ENCODE measurements at places on chromosomes 16 and 17. TPM values are rescaled to one million over a fixed set of nuclear protein-coding genes. Genes with fewer than 3 reads are reported as not detected.
A peak's percentile ranks its signal among the peaks of the same experiment; 100 is the strongest.

GRCh38 chr17:77494664-77495435 lies 354.1 kb downstream of the SEC14L1 start:
- H3K4me1 ChIP-seq: no peaks in the 10 kb centered on the region
- peaks cover 6% of the 10 kb centered on the region for H3K36me3 ChIP-seq
- no peaks in the 10 kb centered on the region for H3K27me3 ChIP-seq

GRCh38 chr17:50949989-50950877 lies 84.1 kb upstream of the TOB1 start:
- H3K27me3 ChIP-seq: no peaks in the 10 kb centered on the region
- peaks cover 5% of the 10 kb centered on the region for H3K4me1 ChIP-seq
- H3K36me3 ChIP-seq: no peaks in the 10 kb centered on the region

Gene CD300LF
- total RNA-seq: not detected

DNA sequence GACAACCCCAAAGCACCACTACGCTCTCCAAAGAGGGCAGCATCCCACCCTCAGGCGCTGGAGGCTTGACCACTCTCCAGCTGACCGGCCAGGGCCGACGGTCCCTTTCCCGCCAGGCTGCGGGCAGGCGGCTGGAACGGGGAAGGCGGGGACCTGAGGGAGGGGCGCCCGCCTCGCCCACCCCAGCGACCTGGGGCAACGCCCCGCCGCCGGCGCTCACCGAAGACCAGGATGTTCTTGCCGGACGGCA lies 431 bp downstream of the DYNC1LI2 start:
- peaks cover 6% of the 10 kb centered on the region for H3K36me3 ChIP-seq
- H3K4me3 ChIP-seq: peak overlapping the region; percentile 97
- peaks cover 17% of the 10 kb centered on the region for H3K4me1 ChIP-seq
- peaks cover 6% of the 10 kb centered on the region for H3K27me3 ChIP-seq

- no peak overlapping the region for H3K27ac ChIP-seq
- no peaks in the 10 kb centered on the region for H3K27me3 ChIP-seq
- H3K4me3 ChIP-seq: no peak overlapping the region
- peaks cover 3% of the 10 kb centered on the region for H3K36me3 ChIP-seq
- peaks cover 2% of the 10 kb centered on the region for H3K4me1 ChIP-seq
- no peak for DNase-seq
Measured at GRCh38 chr17:16258901-16259300, 41.9 kb downstream of the PIGL start.

GRCh38 chr17:58320570-58321323 lies 7.8 kb downstream of the TSPOAP1 start:
- no peak overlapping the region for H3K4me3 ChIP-seq
- H3K27me3 ChIP-seq: no peaks in the 10 kb centered on the region
- no peak for DNase-seq
- peaks cover 13% of the 10 kb centered on the region for H3K36me3 ChIP-seq
- H3K4me1 ChIP-seq: peaks cover 6% of the 10 kb centered on the region
- no peak overlapping the region for H3K27ac ChIP-seq

Gene MRPS23
- total RNA-seq: 34.6 TPM

GRCh38 chr17:37148156-37148555 lies 199.4 kb downstream of the AATF start:
- H3K4me3 ChIP-seq: no peak overlapping the region
- H3K36me3 ChIP-seq: peaks cover 15% of the 10 kb centered on the region
- peak overlapping the region; percentile 38 for H3K27ac ChIP-seq
- no peaks in the 10 kb centered on the region for H3K27me3 ChIP-seq
- peaks cover 18% of the 10 kb centered on the region for H3K4me1 ChIP-seq
- DNase-seq: no peak

Gene TM4SF5
- total RNA-seq: 0.44 TPM

- no peak for DNase-seq
- H3K4me1 ChIP-seq: peaks cover under 1% of the 10 kb centered on the region
- H3K27ac ChIP-seq: no peak overlapping the region
- H3K4me3 ChIP-seq: no peak overlapping the region
Measured at GRCh38 chr17:43143201-43143600, 18.0 kb upstream of the BRCA1 start.

Gene SERPINF2
- 68.6 TPM for total RNA-seq

DNA sequence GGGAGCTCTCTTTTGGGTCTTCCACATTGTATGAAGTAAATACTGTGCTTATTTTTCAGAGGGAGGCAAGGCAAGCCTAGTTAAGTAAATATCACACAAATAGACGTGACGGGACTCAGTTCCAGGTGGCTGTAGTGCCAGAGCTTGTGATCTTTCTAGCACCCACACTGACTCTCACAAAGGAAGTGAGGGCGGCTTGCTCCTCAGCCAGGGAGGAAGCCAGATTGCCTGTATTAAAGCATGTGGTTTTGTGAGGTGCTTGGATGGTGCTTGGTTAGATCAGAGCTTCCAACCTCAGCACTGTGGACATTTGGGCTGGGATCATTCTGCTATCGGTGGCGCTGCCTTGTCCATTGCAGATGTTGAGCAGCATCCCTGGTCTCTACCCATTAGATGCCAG lies 80.1 kb downstream of the VAT1L start:
- no peak overlapping the region for H3K4me3 ChIP-seq
- DNase-seq: no peak
- no peaks in the 10 kb centered on the region for H3K27me3 ChIP-seq
- no peaks in the 10 kb centered on the region for H3K36me3 ChIP-seq

Gene ASIC2
- total RNA-seq: 0.29 TPM

Gene EXOC3L1
- not detected for total RNA-seq

GRCh38 chr16:83686726-83687125 lies 121.1 kb upstream of the HSBP1 start:
- H3K4me3 ChIP-seq: no peak overlapping the region
- no peaks in the 10 kb centered on the region for H3K4me1 ChIP-seq
- H3K36me3 ChIP-seq: no peaks in the 10 kb centered on the region
- no peak overlapping the region for H3K27ac ChIP-seq

DNA sequence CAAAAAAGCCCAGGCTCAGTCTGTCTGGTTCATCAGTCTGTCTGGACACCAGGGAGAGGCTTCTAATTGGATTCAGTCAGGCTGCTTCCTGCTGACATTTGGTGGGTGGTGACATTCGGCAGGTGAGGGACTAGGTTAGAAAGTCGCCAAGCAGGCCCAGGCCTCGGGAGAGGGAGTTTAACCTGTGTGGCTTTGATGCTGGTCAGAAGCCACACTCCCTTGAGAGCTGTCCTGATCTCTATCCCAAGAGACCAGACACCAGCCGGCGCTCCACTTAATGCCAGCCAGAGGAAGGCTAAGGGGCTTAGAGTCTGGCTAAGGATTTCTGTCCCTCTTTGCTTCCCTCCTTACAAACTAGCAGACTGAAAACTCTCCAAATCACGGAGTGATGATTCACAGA lies 135.0 kb downstream of the GSG1L start:
- H3K27ac ChIP-seq: no peak overlapping the region

DNA sequence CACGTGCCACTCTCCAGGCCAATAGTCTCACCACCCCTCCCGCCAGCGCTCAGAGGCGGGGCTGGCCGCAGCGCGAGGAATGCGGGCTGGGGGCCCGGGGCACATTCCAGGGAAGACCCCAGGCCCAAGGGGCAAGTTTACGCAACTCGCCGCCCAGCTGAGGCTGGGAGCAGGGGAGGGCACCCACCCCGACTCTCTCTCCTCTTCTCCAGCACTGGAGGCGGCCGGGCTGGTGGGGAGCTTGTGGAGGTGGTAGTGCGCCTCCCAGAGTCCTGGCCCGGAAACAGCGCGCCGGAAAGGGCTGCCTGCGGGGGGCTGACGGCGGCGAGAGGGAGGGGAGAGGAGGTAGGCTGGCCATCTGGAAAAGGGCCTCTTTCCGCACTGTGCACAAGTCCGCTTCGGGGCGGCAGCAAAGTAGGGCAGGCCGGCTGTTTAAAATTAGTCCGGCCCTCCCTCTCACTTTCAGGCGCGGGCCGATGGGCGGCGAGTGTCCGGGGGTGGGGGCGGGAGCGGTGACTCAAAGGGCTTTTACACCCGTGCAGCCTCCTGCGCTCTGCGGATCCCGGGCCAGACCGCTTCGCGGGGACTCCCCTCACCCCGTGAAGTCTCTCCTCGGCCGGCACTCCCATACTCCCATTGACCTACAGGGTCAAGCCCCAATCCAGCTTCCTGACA lies 1.1 kb downstream of the FHOD1 start:
- peaks cover 18% of the 10 kb centered on the region for H3K4me1 ChIP-seq
- DNase-seq: peak; percentile 71
- peaks cover 31% of the 10 kb centered on the region for H3K27me3 ChIP-seq

Gene CIAPIN1
- 79.3 TPM for total RNA-seq

GRCh38 chr16:73616770-73617169 lies 568.8 kb upstream of the ZFHX3 start:
- no peak for DNase-seq
- H3K4me1 ChIP-seq: peaks cover 24% of the 10 kb centered on the region
- H3K4me3 ChIP-seq: no peak overlapping the region
- peaks cover 18% of the 10 kb centered on the region for H3K27me3 ChIP-seq
- no peaks in the 10 kb centered on the region for H3K36me3 ChIP-seq

Gene TOX3
- total RNA-seq: 80.8 TPM

GRCh38 chr16:48137822-48138221 lies 18.0 kb downstream of the ABCC12 start:
- DNase-seq: no peak
- no peaks in the 10 kb centered on the region for H3K36me3 ChIP-seq
- H3K27ac ChIP-seq: no peak overlapping the region

Gene TPSB2
- total RNA-seq: not detected

DNA sequence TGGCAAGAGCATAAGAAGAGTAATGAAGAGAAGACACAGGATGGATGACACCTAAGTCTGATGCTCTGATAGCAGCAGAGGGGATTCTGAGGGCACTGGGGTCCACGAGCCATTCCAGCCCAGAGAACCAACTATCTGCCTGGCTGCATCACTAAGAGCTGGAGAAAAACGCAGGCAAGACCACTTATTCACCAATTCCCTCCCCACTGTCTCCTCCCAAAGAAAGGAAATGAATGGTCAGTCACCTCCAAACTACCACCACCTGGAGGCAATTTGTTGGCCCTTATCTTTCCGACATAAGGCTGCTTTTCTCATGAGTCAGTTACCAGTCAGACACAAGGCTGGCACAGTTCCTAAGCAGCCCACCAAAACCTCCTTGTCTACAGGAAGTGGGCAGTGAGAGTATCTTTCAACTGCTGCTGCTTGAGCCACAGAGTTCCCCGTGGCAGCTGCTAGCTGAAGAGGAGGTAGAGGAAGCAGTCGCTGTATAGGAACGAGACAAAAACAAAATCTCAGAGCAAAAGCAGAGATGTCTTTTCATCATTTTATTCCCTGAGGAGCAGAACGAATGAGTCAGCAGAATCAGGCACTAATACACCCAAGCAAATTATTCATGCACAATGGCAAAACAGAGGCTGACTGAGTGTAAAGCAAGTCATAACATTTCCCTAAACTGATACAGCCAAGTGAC lies 111.1 kb downstream of the SMG6 start:
- peaks cover 6% of the 10 kb centered on the region for H3K4me1 ChIP-seq
- H3K36me3 ChIP-seq: peaks cover 16% of the 10 kb centered on the region
- H3K4me3 ChIP-seq: no peak overlapping the region

DNA sequence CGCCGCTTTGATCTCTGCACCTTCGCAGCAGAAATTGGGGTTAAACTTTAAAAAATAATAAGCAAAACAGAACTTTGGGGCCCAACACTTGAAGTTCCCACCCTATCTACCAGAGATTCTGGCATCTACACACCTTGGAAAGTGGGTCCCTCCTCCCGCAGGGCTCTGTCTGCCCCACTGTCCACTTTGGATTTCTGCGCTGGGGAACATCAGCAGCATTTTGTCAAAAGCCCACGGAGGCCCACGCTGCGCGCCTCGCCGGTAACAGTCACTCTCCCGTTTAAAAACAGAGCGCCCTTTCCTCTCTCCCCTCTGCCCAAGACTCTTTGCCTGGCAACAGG lies 725 bp upstream of the WNT9B start:
- peaks cover 86% of the 10 kb centered on the region for H3K27me3 ChIP-seq
- no peaks in the 10 kb centered on the region for H3K4me1 ChIP-seq
- peak overlapping the region; percentile 68 for H3K4me3 ChIP-seq
- H3K27ac ChIP-seq: no peak overlapping the region
- H3K36me3 ChIP-seq: no peaks in the 10 kb centered on the region
- no peak for DNase-seq

- H3K4me1 ChIP-seq: peaks cover 5% of the 10 kb centered on the region
- H3K27me3 ChIP-seq: no peaks in the 10 kb centered on the region
- H3K27ac ChIP-seq: no peak overlapping the region
- peak overlapping the region; percentile 64 for H3K4me3 ChIP-seq
- peaks cover 3% of the 10 kb centered on the region for H3K36me3 ChIP-seq
- DNase-seq: no peak
Measured at GRCh38 chr17:19868079-19868395, 301 bp upstream of the ULK2 start.

DNA sequence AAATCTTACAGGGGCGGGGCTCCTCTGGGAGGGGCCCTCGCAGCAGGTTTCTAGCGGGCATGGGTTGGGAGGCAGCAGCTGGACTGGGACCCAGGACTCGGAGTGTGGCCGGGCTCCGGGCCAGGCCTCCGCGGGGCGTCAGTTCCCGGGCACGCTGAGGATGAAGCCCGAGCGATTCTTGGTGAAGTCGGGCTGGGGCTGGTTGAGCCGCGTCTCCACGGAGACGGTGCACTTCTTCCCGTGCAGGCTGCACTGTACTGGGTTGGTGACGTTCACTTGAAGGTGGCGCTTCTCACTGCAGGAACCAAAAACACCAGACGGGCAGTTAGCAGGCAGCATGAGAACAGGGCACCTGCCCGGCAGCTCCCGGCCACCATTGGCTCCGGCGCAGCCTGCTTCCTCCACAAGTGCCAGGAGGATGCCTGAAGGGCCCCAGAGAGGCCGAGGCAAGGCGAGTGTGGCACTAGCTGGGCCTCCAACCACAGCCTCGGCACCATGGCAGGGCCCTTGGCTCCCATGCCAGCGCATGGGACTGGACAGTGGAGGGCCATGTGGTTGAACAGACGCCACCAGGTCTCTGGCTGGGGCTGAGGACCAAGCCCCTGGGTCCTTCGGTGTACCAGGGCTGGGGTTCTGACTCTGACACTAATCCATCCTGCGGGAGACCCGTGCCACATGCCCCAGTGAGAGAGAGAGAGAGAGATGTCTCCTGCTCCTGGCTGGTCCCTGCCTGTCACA lies 8.0 kb downstream of the CDK5R1 start:
- no peak overlapping the region for H3K4me3 ChIP-seq
- H3K27me3 ChIP-seq: no peaks in the 10 kb centered on the region
- peaks cover 5% of the 10 kb centered on the region for H3K4me1 ChIP-seq
- DNase-seq: no peak
- H3K27ac ChIP-seq: no peak overlapping the region
- no peaks in the 10 kb centered on the region for H3K36me3 ChIP-seq

Gene ITGA3
- total RNA-seq: 19.5 TPM

DNA sequence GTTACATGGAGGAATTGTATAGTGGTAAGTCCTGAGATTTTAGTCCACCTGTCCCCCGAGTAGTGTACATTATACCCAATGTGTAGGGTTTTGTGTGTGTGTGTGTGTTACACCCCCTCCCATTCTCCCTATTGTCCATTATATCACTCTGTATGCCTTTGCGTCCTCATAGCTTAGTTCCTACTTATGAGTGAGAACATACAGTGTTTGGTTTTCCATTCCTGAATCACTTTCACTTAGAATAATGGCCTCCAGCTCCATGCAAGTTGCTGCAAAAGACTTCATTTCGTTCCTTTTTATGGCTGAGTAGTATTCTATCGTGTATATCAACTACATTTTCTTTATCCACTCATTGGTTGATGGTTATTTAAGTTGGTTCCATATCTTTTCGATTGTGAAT lies 635 bp upstream of the FA2H start:
- peaks cover 24% of the 10 kb centered on the region for H3K27me3 ChIP-seq
- peak overlapping the region; percentile 71 for H3K4me3 ChIP-seq
- no peaks in the 10 kb centered on the region for H3K36me3 ChIP-seq
- DNase-seq: no peak

GRCh38 chr16:59090541-59090940 lies 356.4 kb upstream of the GOT2 start:
- H3K4me1 ChIP-seq: no peaks in the 10 kb centered on the region
- no peak for DNase-seq
- no peaks in the 10 kb centered on the region for H3K36me3 ChIP-seq
- H3K27ac ChIP-seq: no peak overlapping the region
- H3K4me3 ChIP-seq: no peak overlapping the region

GRCh38 chr16:53817812-53818550 lies 114.0 kb downstream of the FTO start:
- no peak overlapping the region for H3K27ac ChIP-seq
- H3K36me3 ChIP-seq: peaks cover 12% of the 10 kb centered on the region
- no peak for DNase-seq
- peaks cover 10% of the 10 kb centered on the region for H3K27me3 ChIP-seq

All from progenitor cell of endocrine pancreas (in vitro differentiated cells).